Muscle of back (tissue), 13 donors: ENCODE measurements at places on chromosomes 6 and 20.
A peak's percentile ranks its signal among the peaks of the same experiment; 100 is the strongest.

DNA sequence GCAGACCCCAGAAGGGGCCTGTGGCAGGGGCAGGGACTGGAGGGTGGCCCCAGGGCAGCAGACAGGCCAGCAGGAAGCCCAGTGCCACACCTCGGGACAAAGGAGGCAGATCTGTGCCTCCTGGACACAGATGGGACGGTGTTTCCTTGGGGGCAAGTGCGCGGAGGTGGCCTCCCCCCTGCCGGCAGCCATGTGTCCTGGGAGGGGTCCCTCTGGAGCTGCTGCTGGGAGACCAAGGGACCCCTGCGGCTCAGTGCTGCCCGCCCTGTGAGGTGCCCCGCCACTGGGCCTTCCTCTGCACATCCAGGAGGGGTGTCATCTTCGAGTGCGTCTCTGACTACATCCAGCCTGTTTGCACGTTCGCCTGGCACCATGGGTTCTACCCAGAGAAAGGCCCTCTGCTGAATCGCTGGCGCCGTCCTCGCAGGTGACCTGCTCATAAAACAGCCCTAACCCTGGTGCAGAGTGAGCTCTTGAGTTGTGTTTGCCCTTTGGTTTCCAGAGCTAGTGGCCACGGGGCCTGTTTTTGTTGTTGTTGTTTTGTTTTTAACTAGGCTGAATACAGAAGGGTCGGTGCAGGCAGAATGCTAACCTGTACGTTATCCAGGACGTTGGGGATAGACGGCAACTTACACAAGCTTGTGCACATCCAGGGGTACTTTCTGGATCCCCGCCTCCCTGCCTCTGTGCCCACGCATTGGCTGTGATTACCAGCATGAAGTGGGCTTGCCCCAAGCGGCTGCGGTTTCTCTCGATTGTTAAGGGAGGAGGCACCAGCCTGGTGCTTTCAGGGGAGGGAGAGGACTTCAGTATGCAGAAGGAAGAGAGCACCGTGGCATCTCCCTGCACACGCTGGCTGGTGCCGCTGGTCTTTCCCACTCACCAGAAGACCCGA, 1.3 kb upstream of the KCNQ2 start:
- no peak for DNase-seq

DNA sequence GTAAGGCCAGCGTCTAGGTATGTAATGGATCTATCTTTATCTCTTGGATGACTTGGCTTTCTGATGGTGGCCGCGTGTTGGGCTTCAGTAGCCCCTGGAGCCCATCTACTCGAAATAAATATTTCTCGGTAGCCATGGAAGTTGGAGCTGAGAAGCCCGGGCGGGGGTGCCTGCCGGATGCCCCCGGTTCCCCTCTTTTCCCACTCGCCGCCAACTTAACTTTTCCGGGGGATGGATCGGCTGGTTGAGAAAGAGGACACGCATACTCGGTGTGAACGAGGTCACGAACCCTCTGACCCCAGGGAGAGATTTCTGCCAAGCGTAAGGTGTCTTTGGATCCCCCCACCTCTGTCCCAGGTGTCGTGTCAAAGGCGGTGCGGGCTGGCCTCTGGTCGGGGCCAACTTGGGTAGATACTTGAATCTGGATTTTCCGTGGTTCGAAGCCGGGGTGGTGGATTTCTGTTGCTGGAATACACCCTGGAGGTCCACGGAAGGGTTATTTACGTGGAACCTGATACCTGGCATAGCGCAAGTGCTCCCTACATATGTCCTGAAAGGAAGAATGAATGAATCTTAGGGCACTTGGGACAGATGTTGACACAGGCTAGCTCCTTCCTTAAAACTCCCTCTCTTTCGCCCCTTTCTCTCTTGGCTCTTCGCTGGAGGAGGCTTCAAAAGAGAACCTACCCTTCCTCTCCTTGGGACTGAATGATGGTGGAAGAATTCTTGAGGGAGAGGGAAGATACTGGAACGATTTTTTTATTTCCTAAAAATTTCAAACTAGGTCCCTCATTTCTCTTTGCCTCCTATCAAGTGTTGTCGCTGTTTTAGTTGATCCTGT, 996 bp downstream of the DOK5 start:
- peak; percentile 10 for DNase-seq

DNA sequence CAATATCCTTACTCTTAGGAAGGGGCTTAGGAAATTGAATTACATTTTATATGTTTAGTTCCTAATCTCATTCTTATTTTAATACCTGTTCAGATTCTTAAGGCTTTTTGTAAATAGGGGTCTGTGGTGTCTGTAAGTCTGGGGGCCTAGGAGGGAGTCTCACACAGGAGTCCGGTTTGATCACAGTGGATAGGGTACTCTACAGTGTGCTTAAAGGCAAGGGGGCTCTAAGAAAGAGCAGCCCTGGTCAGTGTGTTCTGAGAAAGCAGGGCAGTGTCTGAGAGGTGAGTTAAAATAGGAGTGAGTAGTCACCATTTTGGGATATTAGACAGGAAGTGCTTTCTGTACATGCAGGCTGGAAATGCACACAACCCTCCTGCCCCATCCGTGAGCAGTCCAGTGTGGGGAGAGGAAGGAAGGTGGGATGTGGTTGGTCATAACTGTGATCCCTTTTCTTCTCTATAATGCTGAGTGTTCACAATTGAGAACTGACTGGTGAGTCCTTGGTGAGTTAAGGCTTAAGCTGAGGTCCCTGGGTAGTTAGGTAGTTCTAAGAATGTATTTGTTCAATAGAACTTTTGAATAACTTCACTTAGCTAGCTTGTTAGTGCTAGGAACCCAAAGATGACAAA, 50.0 kb downstream of the CDKAL1 start:
- no peak for DNase-seq

GRCh38 chr20:48706116-48706656, 121.6 kb downstream of the PREX1 start:
- peak; percentile 79 for DNase-seq

DNA sequence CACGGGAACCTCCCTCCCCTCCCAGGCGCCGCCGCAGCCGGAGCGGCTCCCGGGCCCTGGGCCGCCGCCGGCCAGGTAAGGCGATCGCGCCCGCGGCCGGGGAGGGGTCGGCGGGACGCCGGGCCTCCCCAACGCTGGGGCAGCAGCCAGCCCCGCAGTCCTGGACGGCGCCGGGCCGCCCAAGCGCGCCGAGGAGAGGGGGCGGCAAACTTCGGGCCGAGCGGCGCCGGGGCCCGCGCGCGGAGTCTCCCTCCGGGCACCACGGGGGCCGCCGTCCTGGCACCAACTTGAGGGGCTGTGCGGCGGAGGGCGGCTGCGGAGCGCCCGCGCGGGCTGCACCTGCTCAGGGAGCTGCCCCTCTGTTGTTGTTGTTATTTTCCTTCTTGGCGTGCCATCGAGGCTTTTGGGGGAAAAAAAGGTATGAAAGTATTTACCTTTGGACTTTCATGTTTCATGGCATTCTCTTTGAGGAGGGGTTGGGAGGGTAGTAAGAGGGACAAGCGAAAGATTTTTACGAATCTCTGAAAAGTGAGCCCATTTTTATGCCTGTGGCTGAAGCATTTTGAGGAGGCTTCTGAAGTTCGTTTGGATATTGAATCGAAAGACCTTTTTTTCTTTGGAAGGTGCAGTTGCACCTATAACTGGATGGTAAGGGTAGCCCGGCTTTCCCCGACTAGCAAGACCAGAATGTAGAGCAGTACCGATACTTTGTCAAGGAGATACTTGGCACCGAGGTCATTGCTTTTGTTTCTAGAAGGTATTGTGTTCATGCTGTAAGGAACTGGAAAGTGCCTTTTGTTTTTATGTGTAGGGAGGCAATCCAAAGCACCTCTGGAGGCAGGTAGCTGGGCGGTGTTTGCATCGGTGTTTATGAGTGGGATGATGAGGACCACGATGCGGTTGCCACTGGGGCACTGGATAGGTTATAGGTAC, at the start of gene RNF182:
Gene RNF182 (plus strand): TSS at position 4 of the 933 bp plus-strand sequence. CDS start 52,168 bp downstream, outside the sequence.
- DNase-seq: no peak

DNA sequence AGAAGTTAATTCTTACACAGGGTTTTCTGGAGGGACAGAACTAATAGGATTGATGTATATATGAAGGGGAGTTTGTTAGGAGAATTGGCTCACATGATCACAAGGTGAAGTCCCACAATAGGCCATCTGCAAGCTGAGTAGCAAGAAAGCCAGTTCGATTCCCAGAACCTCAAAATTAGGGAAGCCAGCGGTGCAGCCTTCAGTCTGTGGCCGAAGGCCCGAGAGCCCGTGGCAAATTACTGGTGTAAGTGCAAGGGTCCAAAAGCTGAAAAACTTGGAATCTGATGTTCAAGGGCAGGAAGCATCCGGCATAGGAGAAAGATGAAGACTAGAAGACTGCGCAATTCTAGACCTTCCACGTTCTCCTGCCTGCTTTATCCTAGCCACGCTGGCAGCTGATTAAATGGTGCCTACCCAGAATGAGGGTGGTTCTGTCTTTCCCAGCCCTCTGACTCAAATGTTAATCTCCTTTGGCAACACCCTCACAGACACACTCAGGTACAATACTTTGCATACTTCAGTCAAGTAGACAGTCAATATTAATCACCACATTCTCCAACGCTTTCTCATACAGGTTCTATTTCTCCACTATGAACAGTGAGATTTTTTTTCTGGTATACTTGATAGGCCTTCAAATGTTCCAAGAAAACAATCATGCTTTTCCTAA, 357.0 kb downstream of the LAMA2 start:
- no peak for DNase-seq

DNA sequence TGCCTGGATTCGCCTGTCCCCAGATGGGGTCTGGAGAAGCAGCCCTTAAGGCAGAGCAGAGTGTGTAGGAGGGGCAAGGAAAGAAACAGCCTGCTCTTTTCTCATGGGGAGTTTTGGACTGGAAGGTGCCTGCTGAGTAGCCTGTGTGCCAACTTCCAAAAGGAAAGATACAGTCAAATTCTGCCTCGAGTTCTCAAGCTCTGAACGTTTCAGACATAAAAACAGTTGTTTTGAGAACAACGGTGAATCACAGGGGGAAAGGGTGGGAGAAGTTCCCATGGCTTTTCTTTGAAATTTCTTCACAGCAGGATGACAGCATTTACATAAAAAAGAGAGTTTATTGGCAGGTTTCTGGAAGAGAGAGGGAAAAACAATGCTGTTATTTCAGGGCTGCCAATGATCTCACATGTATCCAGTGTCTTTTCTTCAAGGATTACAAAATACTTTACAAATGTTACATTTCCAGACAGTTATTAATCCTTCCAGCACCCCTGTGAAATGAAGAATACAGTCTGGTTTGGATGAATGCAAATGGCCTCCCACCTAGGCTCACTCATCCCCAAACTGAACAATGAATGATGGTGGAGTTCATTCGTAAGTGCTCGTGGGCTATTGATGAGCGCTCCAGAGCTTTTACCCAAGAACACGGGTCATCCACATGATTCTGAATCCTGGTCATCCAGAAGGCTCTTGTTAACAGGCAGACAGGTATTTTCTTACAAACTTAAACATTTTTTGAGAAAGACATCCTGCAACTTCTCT, 33.8 kb upstream of the ECI2 start:
- peak; percentile 35 for DNase-seq
